ENCODE measurements at places on chromosomes 11 and 22.

- no peak for DNase-seq
Observed at GRCh38 chr11:76005756-76006155, 190.7 kb downstream of the UVRAG start.

GRCh38 chr11:2944530-2944929, 15.3 kb upstream of the PHLDA2 start:
- DNase-seq: no peak

- no peak for DNase-seq
Observed at GRCh38 chr11:20251496-20251895, 91.2 kb upstream of the DBX1 start.

GRCh38 chr11:555780-556661, 4.5 kb downstream of the LMNTD2 start:
- no peak for DNase-seq

DNA sequence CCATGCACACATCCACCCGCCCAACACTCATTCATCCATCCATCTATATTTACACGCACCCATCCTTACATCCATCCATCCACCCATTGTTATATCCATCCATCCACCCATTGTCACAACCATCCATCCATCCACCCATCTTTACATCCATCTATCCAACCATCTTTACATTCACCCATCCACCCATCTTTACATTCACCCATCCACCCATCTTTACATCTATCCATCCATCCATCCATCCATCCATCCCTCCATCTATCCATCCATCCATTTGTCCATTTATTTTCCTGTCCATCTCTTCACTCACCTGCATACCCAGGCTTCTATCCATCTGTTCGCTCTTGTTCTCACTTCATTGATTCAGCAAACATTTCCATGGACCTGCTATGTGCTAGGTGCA, 49.8 kb downstream of the SGSM1 start:
- no peak for DNase-seq

Data from stimulated activated CD8-positive, alpha-beta memory T cell treated with anti-CD3 and anti-CD28 coated beads, Interleukin-15, amount 100 ng/mL, for 4 hours (primary cell).